ENCODE measurements at places on chromosomes 3 and 15.

GRCh38 chr3:58281069-58281468, 25.0 kb upstream of the RPP14 start:
- DNase-seq, result no peak

DNA sequence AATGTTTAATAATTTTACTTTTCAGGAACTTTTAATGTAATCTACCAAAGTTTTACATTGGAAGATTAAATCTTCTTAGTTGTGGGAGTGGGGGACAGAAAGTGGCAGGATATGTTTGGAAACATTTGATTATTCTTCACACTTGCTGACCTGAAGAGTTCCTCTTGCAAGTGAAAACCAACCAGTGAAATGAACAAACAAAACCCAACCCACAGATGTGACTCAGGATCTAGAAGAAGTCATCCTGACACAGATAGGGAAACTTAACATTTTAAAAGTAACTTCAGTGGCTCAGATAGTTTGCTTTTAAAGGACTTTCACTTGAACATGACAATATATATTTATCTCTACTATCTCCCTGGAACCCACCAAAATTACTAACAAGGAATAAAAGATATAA, 55.4 kb downstream of the ASTE1 start:
- DNase-seq, result no peak

DNA sequence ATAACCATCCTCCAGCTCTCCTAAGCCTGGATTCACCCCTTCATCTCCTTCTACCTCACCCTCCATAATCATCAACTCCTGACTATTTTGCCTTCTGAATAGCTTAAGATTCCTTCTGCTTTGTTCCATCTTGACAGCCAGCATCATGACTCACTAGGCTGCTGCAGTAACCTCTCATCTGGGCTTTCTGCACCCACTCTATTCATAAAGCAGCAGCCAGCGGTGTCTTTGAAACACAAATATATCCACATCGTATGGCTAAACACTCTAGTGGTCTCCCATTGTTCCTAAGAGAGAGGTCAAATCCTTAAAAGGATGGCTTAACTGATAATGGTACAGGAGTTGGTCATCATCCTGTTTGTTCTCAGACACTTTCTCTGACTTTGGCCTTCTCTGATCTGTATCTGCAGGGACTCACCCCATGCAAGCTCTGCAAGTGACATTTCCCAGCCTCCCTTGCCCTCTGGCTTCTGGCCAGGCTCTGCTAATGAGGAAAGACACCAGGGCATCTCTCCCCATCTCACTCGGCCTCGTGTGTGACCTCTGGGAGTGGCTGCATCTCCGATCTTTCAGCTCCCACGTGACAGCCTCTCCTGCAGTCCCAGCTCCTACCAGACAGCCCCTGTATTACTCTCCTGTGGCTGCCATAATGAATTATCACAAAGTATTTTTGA, 6.2 kb downstream of the GRK7 start:
- DNase-seq, result no peak

- DNase-seq, result peak; percentile 62
Measured at GRCh38 chr3:134600685-134601463, 49.9 kb downstream of the KY start.

- peak; percentile 48 for DNase-seq
Measured at GRCh38 chr3:123447749-123448517, 957 bp downstream of the ADCY5 start.

DNA sequence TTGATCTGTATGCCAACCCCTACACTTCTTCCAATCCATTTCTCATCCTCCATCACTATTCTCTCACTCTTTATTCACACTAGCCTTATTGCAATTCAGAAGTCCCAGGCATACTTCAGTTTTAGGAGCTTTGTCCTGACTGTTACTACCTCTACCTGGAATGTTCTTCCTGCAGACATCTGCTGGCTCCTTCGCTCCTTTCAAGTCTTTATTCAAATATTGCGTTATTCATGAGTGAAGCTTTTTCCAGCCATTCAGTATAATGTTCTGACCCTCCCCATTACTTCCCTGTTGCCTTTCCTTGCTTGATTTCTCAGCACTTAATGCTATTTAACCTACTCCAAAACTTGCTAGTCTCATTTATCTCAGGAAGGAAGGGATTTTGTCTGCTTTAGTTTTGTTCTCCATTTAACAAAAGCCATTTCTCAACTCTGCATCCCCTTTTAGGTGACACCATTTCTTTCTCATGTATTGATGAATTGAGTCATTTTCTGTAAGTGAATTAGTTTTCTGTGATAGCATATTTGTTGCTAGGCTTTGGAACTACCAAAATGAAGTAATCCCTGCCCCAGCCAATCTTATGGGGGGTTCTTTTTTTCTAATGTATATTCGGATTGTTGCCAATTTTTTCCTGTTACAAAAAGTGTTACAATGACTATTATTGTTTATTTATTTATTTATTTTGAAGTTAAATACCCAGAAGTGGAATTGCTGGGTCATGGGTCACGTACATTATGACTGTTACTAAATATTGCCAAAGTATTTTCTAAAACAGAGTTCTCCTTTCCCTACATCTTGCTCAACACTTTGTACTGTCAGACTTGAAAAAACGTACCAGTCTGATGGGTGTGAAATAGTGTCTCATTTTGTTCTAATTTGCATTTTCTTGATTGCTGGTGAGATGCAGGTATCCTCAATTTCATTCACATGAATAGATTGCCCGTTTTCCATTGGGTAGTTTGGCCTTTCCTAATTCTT, 9.4 kb downstream of the ATP11B start:
- DNase-seq, result no peak

GRCh38 chr15:54681584-54681983, 515.2 kb downstream of the RSL24D1 start:
- no peak for DNase-seq

DNA sequence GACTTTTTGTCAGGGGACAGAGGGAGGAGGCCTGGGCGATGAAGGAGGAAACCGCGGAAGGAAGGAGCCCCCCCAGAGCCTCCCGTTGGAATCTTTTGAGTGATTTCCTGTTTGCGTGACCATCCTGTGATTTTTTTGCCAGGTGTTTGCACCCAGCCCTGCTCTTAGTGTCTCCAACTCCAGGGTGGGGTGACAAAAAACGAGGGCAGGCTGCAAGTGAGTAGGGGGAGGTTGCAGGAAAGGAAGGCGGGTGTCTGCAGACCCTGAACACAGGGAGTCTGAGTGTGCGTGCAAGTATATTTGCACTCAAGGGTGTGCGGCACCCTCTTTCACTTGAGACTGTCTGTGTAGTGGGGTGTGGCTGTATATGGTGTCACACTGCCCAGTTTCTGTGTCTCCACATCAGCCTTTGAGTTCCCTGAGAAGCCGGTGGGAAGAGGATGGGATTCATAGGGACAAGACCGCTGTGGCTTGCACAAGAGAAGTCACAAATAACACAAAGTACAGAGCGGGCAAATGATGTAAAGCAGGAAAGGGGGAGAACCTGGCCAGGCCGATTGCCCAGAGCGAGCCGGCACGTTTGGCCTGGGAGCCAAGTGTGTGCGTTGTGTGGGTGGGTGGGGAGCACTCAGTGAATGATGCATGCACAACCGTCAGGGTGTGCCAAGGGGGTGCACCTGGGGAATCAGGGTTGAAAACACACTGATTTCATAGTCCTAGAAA, 6.6 kb downstream of the ISLR2 start:
- DNase-seq, result no peak

GRCh38 chr15:84911879-84912660, 27.6 kb downstream of the SLC28A1 start:
- DNase-seq, result no peak

DNA sequence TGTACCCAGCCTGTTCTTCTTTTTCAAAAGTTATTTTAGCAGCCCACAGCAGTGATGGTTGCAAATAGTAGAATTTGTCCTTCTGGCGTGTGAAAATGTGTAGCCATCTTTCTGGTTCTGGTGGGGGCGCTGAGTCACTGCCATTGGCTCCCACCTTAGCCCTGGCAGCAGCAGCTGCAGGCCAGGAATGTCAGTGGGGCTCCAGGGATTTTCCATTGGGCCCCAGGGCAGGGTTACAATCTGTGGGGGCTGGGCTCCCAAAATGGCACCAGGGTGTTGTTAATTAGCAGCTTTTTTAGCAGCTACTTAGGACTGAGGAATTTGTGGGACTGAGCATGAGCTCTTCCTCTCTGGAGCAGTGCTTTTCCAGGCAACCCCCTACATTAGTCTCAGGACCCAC, 38.9 kb downstream of the TOPAZ1 start:
- no peak for DNase-seq

DNA sequence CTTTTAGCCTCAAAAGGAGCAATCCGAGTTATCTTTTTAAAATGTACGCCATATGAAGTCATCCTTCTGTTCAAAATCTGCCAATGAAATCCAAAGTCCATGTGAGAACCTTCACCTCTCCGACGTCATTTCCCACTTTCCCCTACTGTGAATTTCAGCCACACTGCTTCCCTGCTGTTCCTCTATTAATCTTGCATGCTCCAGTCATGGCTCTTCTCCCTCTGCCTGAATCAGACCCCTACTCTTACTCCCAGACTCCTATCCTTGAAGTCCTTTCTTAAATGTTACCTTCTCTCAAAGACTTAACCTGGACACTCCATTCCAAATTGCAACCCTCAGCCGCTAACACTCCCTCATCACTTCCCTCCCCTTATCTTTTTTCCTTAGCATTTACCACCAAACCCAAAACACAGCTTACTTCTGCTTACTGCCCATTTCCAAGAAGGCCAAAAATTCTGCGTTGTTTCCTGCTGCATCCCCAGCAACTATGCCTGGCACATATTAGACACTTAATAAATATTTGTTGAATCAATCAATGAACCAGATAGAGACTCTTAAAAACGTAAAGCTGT, 1.2 kb downstream of the NKIRAS1 start:
- DNase-seq, result no peak

GRCh38 chr3:100184948-100185570, 70.8 kb upstream of the FILIP1L start:
- DNase-seq, result no peak

GRCh38 chr3:112623717-112624116, 17.2 kb downstream of the CCDC80 start:
- no peak for DNase-seq

- DNase-seq, result peak; percentile 35
Measured at GRCh38 chr3:31550452-31551251, 17.9 kb downstream of the STT3B start.

- no peak for DNase-seq
Measured at GRCh38 chr15:65730549-65731172, 61.4 kb downstream of the DENND4A start.

GRCh38 chr3:94004301-94004910, 24.0 kb downstream of the STX19 start:
- no peak for DNase-seq

DNA sequence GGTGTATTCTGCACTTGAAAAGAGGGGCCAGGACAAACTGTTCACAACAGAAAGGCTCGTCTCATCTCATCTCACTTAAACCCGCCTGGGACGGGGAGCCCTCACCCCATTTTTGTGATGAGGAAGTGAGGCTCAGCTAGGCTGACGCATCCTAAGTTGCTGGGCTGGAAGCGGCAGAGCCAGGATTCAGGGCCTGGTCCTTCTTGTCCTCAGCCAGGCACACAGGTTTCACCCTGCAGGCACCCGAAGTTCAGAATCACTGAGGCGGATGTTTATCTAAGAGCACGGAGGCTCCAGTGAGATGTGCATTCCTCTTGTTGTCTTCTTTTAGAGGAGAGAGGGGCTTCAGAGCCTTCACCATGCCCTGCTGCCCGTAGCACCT, 51.1 kb upstream of the PLXNA1 start:
- DNase-seq, result no peak

DNA sequence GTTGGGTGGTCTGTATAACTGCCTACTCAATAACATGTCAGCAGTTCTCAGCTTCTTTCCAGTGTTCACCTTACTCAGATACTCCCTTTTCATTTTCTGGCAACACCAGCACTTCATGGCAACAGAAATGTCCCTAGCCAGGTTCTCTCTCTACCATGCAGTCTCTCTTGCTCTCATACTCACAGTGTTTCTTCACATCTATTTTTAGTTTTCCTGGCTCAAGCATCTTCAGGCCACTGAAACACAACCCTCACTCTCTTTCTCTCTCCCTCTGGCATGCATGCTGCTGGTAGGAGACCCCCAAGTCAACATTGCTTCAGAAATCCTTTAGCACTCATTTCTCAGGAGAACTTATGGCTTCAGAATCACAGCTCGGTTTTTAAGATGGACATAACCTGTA, at the start of gene CAPN3:
CAPN3 (plus strand) TSS at position 253 of the 400 bp plus-strand sequence. CDS start 305 bp downstream, outside the sequence.
- no peak for DNase-seq

GRCh38 chr3:180855364-180855763, 57.1 kb upstream of the FXR1 start:
- no peak for DNase-seq

DNA sequence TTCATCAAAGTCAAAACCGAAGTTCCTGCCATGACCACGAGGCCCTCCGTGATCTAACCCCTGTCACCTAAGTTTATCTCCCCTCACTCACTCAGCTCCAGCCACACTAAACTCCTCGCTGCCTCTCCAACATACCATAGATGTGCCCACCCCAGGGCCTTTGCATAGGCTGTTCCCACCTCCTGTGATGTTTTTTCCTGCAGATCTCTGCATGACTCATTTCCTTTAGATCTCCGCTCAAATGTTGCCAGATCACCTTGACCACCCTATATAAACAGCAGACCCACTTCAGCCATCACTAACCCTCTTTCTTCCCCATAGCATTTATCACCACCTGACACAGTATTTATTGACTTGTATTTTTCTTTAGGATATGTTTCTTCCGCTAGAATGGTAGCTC, 58.5 kb downstream of the HRH1 start:
- DNase-seq, result no peak

GRCh38 chr3:171309906-171310359, 150.3 kb downstream of the TNIK start:
- no peak for DNase-seq

DNA sequence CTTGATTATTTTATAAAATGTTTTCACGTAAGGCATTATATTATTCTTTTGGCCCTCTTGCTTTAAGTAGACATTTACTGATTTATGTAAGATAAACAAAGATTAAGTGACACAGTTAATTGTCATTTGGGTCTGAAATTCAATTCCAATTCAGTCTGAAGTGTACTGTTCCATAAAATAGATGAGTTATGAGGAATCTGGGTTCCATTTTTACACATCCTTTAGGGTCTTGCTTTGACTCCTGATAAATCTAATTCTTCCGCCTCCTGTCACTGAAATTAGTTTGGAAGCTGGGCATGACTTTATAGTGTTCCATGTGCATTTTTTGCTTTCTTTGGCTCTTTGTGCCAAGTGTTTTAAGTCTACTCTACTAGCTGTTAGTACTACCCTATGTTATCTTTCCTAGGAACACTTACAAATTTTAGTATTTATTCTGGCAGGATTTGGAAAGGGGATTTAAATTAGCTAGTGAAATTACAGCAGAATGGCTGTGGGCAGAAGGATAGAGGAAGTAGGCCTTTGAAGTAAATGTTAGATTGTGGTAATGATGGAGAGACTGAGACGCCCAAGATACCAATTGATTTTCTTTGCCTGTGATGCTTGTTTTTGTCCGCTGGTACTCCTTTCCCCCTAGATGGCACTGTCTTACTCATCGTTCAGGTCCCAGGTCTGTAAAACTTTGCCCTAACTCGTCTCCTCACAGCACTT, 14.3 kb downstream of the ARL8B start:
- peak; percentile 43 for DNase-seq

- no peak for DNase-seq
Measured at GRCh38 chr3:121126033-121126706, 218.2 kb downstream of the STXBP5L start.

All from activated CD8-positive, alpha-beta T cell treated with anti-CD3 and anti-CD28 coated beads for 36 hours (primary cell).